ENCODE measurements at places on chromosomes 5 and 9.
A peak's percentile ranks its signal among the peaks of the same experiment; 100 is the strongest.

- DNase-seq, result peak; percentile 66
Measured at GRCh38 chr5:17096952-17097695, 120.3 kb upstream of the BASP1 start.

GRCh38 chr5:36610621-36611020 is 4.2 kb downstream of the SLC1A3 start:
- no peak for DNase-seq

DNA sequence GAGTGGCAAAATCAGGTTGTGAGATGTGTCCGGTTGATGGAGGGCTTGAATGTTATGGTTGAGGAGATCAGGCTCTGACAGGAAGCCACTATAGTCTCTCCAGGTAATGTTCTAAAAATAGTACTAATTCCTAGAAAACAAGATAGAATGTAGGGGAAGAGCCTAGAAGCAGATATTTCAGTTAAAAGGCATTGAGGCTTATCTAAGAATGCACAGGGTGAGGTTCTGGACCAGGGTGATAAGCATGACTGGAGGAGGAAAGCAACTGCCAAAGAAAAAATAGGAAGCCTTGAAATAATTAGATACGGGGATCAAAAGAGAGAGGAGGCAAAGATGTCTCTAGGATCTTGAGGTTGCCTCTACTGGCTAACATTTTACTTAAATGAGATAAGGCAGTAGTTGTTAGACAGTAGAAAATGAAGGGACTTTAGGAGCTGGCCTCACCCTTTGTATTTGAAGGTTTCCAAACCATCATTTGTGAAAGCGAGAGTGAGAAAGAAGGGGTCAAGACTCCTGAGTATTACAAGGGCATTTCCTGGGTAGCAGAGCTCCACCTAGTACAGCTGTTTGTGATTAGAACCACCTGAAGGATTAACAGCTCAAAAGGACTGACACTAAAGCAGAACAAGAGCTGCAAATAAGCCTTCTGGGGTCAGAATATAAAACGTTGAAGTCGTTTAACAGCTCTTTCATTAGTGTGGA is 15.4 kb upstream of the ARL15 start:
- DNase-seq, result no peak

DNA sequence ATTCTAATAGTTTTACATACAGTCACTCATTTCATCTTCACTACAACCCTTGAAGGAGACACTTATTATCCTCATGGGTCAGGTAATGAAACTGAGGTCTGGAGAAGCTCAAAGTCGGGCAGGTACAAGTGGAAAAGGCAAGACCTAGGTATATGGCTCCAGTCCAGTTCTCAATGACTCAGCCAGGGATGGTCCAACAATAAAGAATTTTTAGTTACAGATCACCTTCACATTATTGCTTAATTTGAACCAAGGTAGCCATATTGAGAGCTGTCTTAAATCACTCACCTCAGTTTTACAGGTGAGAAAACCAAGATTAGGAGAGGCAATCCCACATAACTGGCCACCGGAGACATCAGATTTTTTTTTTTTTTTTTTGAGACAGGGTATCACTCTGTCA is 55.4 kb downstream of the PTPN3 start:
- DNase-seq, result no peak

GRCh38 chr5:75366787-75367186 is 29.8 kb downstream of the HMGCR start:
- DNase-seq, result no peak

GRCh38 chr9:122274055-122274454 is 9.4 kb downstream of the MRRF start:
- no peak for DNase-seq

GRCh38 chr5:31738199-31738598 is 99.3 kb downstream of the PDZD2 start:
- no peak for DNase-seq

DNA sequence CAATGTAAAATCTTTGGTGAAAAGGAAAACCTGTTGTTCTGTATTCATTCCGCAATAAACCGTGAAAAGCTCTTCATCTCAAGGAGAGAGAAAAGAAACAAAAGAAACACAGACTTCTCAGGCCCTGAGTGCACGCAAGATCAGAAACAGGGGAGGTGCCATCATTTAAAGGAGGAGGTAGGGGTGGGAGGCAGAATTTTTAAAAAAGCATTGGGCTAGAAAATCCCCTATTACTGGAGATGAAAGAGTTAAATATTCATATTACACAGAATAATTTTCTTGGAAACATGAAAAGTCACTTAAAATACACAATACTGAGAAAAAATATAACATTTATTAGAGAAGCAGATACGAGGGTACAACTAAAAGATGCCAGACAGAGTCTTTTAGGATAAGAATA is 56.3 kb downstream of the USP20 start:
- no peak for DNase-seq

- DNase-seq, result no peak
Measured at GRCh38 chr9:74463825-74464224, 33.3 kb upstream of the RORB start.

DNA sequence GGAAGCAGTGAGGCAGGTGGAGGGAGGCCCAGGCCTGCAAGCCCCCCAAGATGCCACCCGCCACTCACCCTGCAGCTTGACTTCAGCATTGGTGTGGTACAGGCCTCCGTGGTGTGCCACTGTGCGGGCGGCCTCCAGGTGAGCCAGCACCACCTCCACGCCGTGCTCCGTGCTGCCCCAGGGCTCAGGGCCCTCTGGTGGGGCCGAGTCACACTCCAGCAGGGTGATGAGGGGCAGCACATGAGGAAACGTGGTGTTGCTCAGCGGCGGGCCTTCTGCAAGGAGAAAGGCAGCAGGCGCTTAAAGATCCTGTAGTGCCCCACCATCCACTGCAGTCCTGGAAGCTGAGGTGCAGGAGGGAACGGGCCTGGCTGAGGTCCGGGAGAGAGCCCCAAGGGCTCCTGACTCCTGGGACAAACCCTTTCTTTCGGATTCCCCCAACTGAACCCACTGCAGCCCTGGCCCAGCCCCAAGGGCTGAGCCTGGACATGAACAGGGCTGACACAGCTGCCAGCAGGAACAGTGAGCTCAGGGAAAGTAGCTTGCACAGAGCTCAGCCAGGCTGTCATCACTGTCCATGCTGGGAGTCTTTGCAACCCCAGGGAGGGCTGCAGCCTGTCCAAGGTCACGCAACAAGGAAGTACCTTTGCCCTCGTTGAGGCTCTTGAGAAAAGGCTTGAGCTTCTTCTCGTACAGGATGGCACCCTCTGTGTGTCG is 4.7 kb upstream of the TOR2A start:
- DNase-seq, result no peak

DNA sequence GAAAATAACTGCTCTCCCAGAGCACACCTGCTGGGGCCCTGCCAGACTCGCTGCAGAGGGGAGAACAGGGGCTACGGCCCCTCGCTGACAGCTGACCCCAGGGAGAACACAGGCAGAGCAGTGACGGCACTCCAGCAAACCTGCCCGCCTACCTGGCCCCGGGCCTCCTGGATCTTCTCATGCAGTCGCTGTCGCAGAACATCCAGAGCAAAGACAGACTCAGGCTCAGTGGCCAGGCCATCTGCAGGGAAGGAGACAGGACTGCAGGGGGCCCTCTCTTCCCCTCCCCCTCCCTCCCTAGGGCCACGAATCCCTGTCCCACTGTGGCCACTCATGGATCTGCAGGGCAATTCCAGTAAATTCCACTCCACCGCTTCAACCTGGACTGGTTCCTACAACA is 2.4 kb downstream of the SURF6 start:
- no peak for DNase-seq

GRCh38 chr9:121700832-121701419 is 49.5 kb downstream of the DAB2IP start:
- no peak for DNase-seq

- DNase-seq, result no peak
Measured at GRCh38 chr9:105911104-105911911, 217.0 kb downstream of the TMEM38B start.

GRCh38 chr5:65835191-65835590 is 91.2 kb upstream of the ERBIN start:
- DNase-seq, result no peak
